ENCODE measurements at places on chromosomes 12 and 14.

DNA sequence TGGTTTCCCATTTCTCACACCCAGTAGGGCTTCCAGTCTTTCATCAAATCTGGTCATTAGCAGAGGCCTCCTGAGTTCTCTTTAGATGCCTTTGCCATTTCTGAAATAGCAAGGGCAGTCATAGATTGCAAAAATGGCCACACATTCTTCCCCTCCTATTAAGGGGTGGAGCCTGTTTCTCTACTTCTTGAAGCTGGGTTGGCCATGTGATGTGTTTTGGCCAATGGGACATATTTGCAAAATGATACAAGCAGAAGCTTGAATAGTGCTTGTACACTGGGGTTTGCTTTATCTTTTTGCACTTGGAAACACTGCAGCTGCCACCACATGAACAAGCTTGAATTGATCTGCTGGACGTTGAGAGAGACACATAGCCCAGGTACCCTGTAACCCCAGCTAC is 109.3 kb downstream of the VRK1 start:
- no peak for DNase-seq

DNA sequence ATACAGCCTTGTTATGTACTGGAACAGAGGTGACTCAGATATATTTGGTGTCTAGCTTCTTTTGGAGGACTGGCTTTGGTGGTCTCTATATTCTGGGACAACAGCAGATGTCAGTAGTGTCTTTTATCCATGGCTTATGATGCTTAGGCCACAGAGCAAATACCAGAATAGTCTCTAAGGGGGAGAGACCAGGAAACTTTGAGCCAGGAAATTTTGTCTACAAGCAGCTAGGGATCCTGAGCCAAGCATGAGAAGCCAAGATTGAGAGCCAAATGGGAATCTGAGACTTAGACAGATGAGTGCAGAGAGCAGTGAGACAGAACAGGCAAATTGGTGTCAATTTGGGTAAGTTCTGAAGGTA is 28.4 kb upstream of the PTPRR start:
- no peak for DNase-seq

GRCh38 chr14:30078811-30079402 is 151.3 kb upstream of the PRKD1 start:
- DNase-seq, result no peak

DNA sequence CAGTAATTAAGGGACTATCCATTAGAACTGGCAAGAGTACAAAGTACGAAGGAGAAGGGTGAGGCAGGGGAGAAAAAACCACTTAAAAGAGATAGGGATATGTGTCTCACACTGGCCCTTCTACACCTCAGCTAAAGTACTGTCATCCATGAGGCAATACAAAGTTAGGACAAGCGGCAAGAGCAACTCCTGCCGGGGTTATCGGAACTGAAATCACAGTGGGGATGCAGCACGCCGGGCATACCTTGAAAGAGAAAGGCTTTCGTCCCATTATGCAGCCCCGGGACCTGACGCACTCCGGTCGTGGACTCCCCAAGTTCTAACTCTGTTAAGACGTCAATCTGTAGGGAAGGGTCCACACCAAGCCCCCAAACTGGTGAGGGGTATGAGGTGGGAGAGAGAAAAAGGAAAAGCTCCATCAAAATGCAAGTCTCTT is 1.1 kb downstream of the NELL2 start:
- DNase-seq, result no peak

- DNase-seq, result no peak
Measured at GRCh38 chr12:11773889-11774677, 124.6 kb downstream of the ETV6 start.
